Activated T-cell treated with anti-CD3 and anti-CD28 coated beads for 4 hours (primary cell): ENCODE measurements at places on chromosomes 2 and 18.

- DNase-seq: no peak
These were observed 10.7 kb downstream of the PRKAG3 start for GRCh38 chr2:218820746-218821369.

DNA sequence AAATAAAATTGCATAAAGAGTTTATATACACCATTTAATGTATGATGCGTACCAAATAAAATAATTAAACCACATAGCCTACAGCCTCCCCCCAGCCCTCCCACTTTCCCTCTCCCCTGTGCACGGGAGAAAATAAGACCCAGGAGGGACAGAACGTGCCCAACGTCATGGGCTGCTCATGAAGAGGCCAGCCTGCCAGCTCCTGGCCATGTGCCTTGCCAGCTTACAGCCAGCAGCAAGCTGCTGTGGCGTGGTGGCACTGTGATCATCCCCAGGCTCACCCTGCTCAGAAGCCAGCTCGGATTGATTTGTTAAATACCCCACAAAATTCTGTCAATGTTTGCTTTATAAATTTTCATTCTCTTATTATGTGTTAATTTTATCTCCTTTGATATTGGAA, 7.6 kb downstream of the GPR148 start:
- no peak for DNase-seq

DNA sequence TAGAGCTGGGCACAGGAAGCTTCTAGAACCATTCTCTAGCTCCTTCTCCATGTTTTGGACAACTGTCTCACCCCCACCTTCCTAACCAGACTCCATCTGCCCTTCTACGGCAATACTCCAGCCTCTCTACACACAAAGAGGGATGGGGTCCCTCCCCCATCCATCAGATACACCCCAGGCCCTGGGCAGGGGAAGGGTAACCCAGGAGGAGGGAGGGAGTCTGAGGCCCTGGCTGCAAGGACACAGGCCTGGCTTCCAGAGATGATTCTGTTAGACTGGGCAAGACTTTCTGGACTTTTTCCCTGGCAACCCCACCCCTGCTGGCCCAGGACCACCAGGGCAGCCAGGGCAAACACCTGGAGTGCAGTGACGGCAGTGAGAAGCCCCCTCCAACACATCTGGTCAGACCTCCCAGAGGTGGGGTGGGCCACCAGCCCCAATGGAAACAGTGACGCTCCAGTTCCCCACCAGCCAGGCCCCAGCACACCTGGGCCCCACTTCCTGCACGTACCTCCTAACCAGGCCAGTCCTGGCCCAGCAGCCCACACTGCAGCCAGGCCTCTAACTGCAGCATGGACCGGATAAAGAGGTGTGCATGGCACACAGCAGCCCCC, 6.5 kb downstream of the CYP26B1 start:
- no peak for DNase-seq

DNA sequence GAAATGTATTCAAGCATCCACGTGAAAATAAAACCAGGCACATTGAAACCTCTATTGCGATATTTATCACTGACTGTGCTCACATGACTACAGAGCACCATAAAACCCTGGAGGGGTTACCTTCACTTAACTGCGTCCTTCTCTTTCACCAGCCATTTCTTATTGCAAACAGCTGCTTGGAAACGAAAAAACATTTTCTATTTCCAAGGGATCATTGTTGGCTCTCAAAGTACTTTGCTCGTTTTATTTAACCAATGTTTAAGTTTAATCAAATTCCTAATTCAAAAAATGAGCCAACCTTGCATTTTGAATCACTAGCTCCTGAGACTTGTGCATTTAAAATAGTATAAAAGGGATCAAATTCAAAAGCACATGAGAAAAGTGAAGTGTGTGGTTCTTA, 134.4 kb downstream of the OSR1 start:
- no peak for DNase-seq

GRCh38 chr2:23683001-23683400, 243.9 kb downstream of the ATAD2B start:
- no peak for DNase-seq

DNA sequence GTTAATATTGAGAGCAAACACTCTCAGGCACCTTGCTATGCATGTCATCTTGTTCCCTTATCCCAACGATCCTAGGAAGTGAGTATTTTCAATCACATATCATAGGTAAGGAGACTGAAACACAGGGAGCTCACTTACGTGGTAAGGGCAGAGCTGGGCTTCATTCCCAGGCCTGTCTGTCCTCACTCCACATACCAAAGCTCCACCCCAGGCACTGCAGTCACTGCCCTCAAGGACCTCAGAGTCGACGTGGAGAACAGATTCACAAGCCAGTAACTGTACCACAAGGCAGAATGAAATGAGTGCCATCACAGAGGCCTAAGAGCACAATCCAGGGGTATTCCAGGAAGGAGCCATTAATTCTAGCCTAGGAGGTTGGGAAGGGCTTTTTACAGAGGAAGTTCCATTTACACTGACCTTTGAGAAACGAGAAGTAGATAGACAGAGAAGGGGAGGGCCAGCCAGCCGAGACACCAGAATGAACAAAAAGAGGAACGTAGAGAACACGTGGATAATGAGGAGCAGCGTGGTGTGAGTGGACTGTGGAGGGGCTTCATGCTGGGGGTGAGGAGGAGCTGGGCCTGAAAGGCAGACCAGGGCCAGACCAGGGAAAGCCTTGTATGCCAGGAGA, 48.6 kb downstream of the KIAA2012 start:
- DNase-seq: no peak

GRCh38 chr2:165448406-165448805, 21.1 kb upstream of the CSRNP3 start:
- DNase-seq: no peak

GRCh38 chr2:122999821-123000220, 1025.3 kb upstream of the CNTNAP5 start:
- DNase-seq: no peak

DNA sequence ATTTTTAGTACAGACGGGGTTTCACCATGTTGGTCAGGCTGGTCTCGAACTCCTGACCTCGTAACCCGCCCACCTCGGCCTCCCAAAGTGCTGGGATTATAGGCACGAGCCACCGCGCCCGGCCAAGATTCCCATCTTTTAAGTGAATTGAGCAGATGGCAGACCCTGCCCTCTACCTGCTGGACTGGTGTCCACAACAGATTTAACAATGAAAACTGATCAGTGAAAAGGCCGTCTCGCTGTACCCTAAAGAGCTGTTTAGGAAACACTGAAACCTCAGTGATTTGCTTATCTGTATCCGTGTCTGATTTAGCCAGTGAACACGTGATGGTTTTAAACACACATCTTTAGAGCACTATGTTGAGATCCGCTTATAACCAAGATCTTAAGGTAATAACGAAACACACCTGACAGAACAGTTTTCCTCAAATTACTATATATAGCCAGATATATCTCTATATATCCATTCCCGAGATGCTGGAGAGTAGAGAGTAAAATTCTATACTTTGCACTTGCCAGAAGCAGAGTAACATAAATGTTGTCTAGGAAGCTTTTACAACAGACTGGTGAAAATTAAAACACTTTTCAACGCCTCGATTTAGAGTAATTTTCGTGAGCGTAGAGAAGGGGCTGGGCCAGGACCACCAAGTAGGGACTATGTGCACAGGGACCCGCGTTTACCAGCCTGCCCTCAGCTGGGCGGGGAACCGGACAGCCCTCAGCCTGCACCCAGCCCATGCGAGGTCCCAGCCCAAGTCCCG, 594 bp downstream of the FAM161A start:
- no peak for DNase-seq

- DNase-seq: no peak
These were observed 110.7 kb downstream of the C1D start for GRCh38 chr2:67952066-67952465.

- DNase-seq: no peak
These were observed 51.8 kb downstream of the COL5A2 start for GRCh38 chr2:189127756-189128155.

DNA sequence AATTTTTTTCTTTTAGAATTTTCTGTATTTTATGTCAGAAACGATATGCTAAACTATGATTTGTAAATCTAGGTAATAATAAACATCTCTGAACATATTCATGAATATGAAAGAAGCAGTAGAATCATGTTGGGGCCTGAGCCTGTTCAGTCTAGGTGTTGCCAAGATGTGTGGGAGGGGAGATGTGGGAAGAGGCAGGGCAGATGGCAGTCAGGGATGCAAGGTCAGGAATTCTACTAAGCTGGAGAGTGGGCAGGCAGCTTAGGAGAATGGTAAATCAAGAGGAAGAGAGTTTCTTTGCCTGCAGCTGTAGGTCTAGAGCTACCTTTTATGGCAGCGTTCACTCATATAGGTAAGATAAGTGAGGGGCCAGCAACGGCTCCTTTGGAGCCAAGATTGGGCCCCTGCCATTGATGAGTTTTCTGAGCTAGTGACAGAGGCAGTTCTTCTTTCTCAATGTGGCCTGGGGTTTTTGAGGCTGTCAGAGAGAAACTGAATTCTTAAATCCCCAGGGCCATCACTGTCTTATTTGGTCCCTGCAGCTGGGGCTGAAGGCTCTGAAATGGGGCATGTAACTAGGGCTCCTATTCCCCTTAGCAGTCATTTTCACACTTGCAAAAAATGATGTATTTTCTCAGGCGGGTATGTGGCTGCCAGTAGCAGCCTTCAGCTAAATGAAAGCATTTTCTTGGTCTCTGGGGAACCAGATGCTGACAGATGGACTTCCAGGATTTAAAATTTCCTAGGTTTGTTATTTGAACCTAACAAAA, 232.8 kb downstream of the PIK3C3 start:
- no peak for DNase-seq

- no peak for DNase-seq
These were observed 360.3 kb downstream of the TGIF1 start for GRCh38 chr18:3810296-3810695.

GRCh38 chr18:77622009-77622692, 372.5 kb downstream of the GALR1 start:
- no peak for DNase-seq

GRCh38 chr18:55465313-55465712, 122.7 kb downstream of the TCF4 start:
- DNase-seq: no peak

- no peak for DNase-seq
These were observed 280.6 kb upstream of the PARD3B start for GRCh38 chr2:204264621-204265140.

DNA sequence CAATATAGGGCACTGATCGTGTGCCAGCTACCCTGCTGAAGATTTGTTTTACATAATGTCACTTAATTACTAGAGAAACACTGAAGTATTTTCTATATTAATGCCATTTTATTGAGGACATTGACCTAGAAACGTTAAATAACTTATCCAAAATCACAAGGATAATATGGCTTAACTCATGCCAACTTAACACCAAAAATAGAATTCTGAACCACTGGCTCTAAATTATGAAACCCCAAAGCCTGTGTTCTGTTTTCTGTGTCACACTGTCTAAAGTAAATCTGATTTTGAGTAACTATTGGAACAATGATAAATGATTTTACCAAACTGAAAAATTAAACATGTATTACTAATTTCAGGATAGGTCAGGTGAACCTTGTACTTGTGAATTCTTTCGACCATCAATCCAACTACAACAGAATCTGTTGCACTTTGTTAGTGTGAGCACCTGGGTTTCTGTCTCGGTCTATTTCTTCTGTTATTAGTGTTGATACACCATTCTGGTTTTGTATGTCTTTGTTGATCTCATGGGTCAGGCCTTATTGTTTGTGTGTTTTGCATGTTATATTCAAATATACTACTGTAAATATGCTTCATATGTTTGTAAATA, 48.2 kb upstream of the CCDC141 start:
- DNase-seq: no peak

- DNase-seq: peak; percentile 48
These were observed 32.6 kb upstream of the KCMF1 start for GRCh38 chr2:84938194-84938879.

DNA sequence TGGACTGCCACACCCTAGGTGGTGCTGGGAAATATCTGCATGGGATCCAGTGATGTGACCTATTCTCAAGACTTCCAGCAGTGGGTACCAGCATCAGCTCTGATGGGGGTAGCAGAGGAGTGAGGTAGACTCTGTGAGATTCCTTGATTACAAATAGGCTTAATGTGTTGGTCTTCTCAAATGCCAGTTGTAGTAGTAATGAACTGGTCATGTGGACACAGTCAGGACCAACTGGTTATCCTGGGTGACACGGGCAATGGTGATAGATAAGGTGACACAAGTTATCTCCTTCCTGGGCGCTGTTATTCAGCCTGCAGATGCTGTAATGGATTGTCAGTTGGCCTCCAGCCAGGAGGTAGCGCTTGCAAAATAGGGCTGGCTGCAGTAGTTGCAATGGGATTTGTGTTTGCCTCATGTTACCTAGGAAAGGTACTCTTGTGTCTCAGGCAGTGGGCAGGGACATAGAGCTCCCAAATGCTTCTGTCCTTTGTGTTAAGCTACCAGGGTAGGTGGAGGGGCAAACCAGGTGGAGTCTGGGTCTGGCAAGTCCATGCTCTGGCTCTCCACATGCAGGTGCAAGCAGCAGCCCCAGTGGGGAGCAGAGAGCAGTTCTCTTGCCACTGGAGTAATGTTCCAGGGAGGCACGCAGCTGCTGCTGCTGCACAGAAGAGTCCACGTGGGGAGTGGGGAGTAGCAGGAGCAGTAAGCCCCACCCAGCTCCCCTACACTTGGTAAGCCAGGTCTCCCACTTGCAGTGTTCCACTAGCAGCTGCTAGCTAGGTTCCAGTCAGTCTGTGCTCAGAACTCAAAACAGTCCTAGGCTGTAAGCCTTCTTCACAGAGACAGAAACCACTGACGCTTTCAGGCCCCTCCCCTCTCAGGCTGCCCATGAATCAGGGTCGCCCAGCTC, 505.4 kb upstream of the DDX18 start:
- no peak for DNase-seq

DNA sequence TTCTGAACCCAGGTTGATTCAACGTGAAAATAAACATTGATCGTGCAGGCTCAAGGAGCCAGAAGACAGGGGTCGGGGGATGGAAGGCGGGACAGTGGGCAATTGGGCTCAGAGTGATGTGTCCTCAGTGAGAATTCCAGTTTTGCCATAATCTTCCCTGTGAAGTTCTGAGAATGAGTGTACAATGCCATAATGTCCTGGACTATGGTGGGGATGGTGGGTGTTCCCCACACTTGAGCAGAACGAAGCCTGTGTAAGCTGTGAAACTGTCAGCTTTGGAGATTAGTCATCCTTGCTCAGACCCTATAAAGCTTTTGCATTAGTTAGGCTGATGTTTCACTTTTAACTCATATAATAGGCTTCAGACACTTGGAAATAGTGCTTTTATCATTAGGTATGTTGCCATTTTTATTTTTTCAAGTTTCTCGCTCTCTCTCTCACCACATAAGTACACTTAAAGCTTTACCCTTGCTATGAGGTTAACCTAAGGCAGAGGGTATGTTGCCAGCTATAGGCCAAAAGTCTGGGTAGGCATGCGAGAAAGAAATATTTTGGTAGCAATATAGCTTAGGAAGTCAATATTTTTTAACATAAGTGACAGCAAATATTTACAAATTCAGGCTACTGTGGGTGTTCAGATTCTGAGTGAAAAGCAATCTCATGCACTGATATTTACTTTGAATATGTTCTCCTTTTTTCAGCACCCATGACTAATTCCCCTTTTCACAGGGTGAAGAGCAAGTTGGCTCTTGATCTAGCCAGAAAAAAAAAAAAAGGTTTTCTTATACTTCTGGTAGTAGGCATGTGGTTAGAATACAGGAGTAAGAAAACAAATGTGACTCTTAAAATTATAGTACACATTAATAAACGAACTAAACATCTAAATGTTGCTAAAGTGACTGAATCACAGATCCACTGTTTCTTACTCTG, 47.2 kb downstream of the CDC42EP3 start:
- no peak for DNase-seq

- no peak for DNase-seq
These were observed 45.2 kb downstream of the MYCN start for GRCh38 chr2:15985531-15985930.

GRCh38 chr18:47968721-47969120, 38.3 kb upstream of the SMAD2 start:
- no peak for DNase-seq
